Ascending aorta (tissue), 2 donors: ENCODE measurements at places on chromosomes 1 and 21. TPM values are rescaled to one million over a fixed set of nuclear protein-coding genes. Genes with fewer than 3 reads are reported as not detected.

S100A1 gene
- total RNA-seq, result not detected

HOOK1 gene
- not detected for total RNA-seq

CATSPERE gene
- total RNA-seq, result not detected

PCP4 gene
- not detected for total RNA-seq

NBPF3 gene
- 3.9 TPM for total RNA-seq

LCE3D gene
- total RNA-seq, result not detected

ZZZ3 gene
- 55.6 TPM for total RNA-seq

DNA sequence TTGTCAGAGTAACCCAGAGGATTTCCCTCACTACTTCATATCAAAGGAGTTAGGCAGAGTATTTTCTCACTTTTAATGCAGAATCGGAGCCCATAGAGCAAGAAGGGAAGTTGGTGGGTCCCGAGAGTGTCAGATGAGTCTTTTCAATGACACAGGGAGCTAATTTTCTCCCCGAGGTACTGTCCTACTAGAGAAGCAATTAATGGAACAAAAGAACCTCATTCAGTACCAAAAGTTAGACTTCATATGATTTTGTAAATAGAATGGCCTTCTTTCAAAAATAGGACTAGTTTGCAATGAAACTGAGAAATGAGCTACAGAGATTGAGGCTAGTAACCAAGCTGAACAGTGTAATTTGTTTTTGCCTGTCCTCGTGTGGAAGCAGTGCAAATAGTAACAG, 3.9 kb downstream of the NCAM2 start:
- DNase-seq, result no peak

- no peak for DNase-seq
Measured at GRCh38 chr1:42221952-42222606, 57.5 kb upstream of the GUCA2A start.

GRCh38 chr1:205998457-205999241, 4.5 kb downstream of the RAB7B start:
- DNase-seq, result no peak

- DNase-seq, result no peak
Measured at GRCh38 chr21:33892853-33893252, 22.8 kb downstream of the ATP5PO start.

DNA sequence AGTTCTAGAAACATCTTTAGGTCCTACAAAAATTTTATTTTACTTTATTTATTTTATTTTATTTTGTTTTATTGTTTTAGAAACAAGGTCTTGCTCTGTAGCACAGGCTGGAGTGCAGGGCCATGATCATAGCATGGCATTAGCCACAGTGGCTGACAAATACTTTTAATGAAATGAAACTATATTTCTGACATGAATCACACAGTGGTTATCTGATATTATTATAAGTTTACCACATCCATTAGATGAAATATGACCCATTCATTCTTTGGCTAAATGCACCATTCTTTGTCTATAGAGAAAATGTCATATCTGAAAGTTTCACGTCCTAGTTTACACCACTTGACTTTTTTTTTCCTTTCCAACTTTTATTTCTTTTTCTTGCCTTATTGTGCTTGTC, 613.4 kb upstream of the ADAMTS5 start:
- DNase-seq, result no peak

DNA sequence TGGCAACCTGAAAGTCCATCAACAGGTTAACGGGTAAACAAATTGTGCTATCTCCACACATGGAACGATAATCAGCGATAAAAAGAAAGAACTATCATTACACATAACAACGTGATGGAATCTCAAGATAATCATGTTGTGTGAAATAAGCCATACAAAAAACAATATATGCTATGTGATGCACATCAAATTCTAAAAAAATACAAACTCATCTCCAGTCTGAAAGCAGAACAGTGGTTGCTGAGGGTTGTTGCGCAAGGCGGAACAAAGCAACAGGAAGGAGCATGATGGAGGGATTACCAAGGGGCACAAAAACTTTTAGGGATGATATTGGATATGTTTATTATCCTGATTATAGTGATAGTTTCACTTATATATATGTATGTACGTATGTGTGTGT, 324.8 kb downstream of the VAV3 start:
- DNase-seq, result no peak

- no peak for DNase-seq
Measured at GRCh38 chr1:242240077-242240476, 241.2 kb upstream of the MAP1LC3C start.

- DNase-seq, result no peak
Measured at GRCh38 chr1:64155278-64155677, 48.1 kb upstream of the UBE2U start.

DNA sequence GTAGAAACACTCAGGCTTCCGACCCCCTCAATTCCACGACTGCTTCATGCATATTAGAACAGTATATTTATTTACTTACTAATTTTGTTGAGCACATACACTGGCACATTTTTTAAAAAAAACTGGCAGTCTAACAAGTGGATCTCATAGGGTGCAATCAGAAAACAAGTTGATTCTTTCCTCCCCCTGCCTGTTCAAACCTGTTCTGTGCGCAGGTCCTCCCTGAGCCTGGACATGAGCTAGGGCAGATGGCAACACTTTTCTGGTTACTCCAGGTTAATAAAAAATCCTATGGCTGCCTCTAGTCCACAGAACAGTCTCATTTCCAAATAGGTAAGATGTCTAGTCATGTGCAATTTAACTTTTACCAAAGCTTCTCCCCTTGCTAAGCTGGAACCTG, 18.6 kb downstream of the HSD11B1 start:
- no peak for DNase-seq

DNA sequence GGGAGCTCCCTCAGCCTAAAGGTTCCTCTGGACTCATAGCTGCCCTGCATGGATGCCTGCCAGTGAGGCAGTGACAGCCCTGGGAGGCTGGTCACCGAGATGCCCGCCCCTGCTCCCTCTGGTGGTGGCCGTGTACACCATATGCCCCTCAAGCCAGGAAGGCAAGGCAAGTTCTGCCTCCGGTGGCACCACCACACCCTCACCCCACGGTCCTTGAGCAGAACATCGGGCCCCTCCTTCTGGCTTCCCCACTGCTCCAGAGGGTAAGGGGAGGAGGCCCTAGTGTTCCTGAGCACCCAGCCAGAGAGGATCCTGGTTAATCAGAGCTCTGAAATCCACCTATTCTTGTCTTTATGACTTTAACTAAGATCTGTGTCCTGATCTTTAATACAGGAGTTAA, 1.5 kb upstream of the S100A14 start:
- peak; percentile 92 for DNase-seq

DNA sequence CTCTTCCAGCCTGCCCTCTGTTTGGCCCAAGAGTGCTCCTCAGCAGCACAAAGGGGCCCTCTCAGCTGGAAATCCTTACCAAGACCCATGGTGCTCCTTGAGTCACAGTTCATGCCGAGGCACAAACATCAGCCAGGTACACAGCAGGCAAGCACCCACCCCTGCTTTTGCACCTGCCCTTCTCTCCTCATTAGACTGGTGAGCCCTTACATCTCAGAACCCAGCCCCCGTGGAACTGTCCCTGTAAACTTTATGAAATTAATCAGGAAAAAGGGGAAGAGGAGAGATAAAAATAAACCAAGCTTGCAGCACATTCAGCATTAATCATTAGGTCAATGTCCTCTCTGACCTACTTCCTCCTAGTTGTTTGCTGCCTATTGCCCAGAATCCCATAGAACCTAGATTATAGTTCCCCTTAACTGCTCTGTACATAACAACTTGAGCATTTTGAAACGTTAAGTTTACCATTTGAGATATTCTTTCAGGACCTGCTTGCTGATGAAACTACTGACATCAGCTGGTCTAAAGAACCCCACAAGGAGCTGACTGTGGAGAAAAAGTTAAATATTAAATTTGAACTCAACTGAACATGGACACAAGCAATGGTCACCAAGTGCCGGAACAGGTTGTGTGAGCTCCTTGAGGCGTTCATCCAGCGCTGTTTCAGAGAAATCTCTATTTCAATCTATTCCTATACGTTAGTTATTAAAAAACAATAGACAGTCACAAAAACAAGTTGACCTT, 738.4 kb downstream of the MATN1 start:
- no peak for DNase-seq

DNA sequence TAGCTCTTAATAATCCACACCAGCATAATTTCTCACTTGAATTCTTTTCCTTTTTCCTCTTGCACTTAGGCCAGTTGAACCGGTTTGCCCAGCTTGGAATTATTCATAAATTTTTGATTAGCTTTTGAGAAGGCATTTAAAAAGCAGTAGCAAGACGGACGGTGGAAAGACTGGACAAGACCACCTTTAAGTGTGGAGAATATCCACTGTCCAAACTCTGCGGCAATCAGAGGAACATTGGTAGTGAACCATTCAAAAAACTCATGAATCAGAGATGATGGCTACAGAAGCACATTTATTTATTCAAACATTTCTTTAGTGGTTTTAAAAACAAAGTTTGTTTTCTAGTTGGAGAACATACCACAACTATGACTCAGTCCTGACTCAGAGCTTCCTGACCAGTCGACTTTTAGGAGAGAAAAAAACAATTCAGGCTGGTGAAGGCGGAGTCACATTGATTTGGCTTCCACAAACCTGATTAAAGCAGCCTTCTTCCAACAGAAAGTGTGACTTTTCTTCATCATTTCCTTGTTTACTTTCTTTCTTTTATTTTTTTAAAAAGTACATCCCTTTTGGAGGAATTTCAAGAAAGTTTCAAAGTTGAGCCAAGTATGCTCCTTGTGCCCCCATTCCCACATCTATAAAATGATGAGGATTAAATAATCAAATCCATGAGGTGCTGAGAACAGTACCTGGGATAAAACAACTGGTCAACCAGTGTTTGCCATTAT, 128.8 kb downstream of the ADSS2 start:
- no peak for DNase-seq

DNA sequence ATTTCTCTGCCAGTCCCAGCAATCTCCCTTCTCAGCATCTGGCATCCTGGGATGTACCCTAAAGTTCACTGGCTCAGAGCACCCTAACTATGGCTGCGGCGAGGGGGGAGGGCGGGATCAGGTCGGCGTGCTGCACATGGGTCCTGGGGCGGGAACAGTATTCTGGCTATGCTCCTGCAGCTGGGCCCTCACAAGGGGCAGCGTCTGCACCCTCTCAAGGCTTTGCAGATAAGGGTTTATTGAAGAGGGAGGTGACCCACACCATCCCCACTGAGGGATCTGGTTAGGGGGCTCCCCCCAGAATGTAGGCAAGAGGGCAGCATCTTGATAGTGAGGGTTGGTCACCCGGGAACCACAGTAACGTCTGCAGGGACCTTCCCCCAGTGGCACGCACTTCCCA, 44.9 kb upstream of the PCBP3 start:
- DNase-seq, result no peak

- DNase-seq, result no peak
Measured at GRCh38 chr1:1109743-1110142, 6.1 kb downstream of the C1orf159 start.

DNA sequence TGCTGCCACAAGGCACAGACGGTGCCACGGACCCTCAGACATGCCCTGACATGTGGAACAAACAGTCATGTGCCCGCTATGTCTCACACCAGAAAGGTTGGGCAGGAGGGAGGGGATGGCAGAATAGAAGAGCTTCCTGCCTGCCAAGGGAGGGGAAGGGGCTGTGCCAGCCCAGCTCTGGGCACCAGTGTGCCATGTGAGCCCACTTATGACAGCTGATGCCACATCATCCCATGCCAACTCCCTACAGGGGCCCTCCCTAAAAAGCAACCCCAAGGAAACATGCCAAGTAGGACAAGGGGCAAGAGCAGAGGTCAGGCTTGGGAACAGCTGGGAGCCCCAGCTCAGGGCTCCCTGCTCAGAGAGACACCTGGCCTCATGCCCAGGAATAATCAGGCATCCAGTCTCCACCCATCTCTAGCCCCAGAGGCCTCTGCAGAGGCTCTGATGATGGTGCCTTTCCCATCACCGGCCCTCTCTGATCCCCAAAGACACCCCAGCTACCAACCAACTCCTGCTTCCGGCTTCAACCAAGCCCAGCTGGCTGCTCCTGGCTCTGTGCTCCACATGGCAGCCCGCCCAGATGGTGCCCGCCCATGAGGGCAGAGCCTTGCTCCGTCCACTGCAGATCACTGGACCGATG, 10.3 kb downstream of the ADGRB2 start:
- DNase-seq, result no peak

- peak; percentile 82 for DNase-seq
Measured at GRCh38 chr1:153749408-153750005, 21.7 kb downstream of the INTS3 start.

GRCh38 chr1:220652995-220653394, 37.2 kb upstream of the C1orf115 start:
- no peak for DNase-seq

DNA sequence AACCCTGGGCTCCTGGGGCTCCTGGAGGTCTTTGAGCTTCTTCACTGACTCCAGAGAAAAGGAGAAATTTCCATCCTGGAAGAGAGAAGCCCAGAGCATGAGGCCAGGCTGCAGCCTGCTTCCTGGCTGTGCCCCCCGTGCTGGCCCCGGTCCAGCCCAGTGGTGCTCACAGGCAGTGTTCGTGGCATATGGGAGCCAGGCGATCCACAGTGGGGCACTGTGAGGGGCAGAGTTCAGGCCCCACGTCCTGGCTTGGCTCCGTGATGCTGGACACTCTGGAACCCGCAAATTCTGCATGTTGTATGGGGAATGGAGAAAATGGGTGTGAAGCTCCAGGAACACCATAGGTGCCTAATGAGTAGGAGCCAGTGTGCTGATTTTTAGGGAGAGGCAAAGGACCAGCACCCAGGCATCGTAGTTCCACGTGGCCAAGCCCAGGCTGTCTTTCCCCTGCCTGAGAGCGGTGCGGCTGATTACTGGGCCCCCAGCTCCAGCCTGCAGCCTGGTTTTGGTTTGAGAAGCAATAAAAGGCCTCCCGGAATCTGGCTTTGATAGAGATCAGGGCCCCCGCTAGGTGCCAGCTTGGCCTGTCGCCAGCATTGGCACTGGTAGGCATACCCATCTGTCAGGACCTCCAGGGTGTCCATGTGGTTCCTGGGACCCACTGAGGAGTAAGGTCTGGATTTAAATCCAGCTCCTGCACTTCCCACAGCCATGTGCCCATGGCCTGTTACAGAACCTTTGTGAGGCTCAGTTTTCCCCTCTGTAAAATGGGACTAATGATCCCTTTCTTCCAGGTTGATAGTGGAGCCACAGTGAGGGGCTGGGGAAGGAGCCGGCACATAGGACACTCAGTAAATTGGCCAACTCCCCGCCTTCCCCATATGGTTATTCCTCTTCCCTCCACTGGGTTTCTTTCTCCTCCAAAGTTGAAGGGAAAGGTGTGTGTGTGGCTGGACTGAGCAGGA, 725 bp downstream of the GUCA2A start:
- no peak for DNase-seq

- DNase-seq, result no peak
Measured at GRCh38 chr1:1144122-1144842, 28.4 kb upstream of the C1orf159 start.

DNA sequence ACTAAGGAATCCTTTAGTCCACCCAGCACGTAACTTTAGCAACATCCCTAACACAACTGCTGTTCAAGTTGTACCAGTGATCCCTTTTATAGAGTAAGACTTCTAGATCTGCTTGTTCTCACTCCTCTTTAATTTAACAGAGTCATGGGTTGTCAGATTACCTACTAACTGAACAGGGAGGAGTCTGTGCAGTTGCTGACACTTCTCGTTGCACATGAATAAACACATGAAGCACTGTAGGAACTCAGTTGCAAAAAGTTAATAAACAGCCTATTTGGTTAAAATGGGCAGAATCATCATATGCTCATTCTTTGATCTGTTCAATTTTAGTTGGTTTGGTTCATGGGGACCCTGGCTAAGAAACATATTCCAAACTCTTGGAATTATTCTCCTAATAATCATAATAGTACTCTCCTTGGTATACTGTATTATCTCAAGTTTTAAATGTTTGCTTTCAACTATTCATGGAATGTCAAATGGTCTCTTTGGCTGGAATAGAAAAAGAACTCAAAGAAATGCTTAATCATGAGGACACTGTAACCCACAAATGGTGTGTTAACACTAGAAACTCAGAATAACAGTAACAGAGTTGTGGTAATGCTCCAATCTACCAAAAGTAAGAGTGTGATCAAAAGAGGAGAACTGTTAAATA, 15.6 kb downstream of the PLPPR5 start:
- DNase-seq, result no peak
